Left ventricle myocardium superior (tissue), 1 donor: ENCODE measurements at places on chromosomes 5 and 9.

- no peak for DNase-seq
Observed at GRCh38 chr5:135468541-135468940, 16.4 kb upstream of the TIFAB start.

DNA sequence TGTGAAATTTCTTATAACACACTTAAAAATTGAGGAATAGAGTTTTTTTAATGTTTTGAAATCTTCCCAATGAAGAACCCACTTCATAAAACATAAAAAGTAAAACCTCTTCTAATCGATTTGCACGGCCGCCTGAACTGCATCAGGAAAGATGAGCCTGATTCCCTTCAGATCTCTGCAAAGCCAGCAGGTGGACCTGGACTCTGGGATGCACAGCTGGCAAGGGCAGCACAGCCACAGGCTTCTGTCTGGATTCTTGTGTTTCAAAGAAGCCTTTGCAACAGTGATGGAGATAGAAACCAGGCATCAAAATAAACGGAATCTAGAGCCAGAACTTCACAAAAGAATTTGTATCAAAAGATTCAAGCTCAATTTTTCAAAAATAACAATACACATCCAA lies 36.0 kb upstream of the SPATA31C2 start:
- no peak for DNase-seq

- no peak for DNase-seq
Observed at GRCh38 chr5:6081727-6082210, 296.6 kb downstream of the MED10 start.

GRCh38 chr5:18091142-18091541 lies 456.9 kb downstream of the TAF11L14 start:
- DNase-seq, result no peak

DNA sequence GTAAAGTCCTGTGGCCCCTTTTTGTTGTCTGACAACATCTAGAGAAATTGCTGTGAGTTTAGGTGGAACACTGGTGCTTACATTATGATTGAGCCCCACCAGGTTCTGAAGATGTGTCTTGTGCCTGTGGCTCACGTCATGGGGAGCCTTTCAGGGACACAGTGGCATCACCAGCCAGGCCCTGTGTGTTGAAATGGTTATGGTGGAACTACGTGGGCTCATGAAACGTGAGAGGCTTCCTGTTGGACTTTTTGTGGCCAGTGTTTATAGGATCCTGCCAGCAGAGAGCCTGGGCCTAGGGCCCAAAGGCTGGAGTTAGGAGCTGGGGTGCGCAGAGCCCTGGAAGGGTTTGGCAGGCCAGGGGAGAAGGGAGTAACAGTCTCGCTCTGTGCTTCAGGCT lies 46.8 kb downstream of the TENT4A start:
- DNase-seq, result no peak

DNA sequence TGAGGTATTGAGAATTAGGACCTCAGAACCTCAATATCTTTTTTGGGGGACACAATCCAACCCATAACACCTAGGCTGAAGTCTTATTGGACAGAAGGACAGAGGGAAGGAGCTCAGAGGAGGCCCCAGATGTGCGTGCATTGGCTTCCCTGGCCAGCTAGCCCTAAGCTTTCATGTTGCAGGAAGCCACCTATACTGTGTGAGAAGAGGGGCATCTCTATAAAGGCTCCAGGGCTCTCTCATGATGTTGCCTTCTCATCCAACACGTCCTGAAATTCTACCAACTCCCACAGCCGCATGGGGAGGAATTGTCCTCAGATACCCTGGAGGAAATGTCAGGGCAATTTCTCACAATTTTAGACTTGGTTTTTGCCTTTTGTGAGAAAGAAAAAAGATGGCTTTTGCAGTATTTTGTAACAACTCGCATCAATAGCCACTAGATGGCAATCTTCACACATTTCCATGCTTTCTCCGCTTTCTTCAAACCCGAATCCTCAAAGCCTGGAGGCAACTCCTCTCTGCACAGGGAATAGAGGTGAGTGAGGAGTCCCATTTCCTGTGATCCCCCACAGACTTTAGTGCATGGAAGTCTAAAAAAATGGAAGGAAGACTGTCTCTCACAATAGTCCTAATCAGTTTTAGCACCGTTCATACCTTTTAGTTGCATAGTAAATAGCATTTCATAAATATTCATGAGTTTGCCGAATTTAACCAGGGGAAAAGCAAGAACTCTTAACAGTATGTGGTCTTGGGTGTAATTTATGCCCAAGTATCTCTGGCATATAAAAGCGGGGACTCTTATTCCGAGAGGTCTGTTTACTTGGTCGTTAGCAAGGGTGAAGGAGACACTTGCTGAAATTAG lies 7.4 kb upstream of the PPP3R2 start:
- no peak for DNase-seq

DNA sequence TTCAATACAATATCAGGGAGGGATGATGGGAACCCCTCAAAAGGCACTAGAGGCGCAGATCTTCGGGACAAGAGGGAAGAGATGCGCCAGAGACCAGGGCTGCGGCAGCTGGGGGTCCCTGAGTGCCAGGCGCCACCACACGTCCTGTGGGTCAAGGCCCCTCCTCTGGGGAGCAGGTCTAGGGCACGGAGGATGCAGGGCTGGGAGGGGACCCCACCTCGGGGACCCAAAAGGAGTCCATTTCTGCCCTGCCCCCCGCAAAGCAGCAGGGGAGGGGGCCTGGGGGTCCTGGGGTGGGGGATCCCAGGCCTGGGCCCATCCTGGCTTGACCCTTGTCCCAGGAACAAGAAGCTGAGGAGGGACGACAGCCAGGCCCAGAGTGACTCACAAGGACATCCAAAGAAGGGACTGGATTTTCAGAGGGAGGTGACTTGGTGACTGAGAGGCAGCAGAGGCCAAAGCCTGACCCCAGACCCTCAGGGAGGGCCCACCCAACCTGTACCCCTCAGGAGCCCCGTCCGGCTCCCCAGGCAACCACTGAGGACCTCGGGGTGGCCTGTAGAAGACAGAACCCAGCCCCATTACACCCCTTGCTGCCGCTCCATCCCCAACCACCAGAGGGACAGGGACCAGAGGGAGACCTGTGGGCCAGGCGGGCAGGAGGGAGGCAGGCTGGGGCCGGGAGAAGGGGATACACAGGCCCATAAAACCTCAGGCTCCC lies 54.2 kb downstream of the LRSAM1 start:
- no peak for DNase-seq

DNA sequence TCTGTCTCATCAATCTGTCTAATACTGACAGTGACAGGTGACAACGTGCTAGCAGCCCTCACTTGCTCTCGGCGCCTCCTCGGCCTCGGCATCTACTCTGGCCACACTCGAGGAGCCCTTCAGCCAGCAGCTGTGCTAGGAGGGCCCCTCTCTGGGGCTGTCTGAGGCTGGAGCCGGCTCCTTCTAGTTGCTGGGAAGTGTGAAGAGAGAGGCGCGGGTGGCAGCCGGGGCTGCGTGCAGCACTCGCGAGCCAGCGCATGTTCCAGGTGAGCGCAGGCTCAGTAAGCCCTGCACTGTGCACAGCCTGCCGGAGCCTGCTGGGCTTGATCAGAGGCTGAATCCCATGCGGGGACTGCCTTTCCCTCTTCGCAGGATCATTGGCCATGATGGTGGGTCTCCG lies 330.7 kb downstream of the CDH10 start:
- no peak for DNase-seq

- no peak for DNase-seq
Observed at GRCh38 chr5:133509742-133510079, 102.6 kb downstream of the FSTL4 start.

- DNase-seq, result no peak
Observed at GRCh38 chr9:101269591-101270283, 115.1 kb downstream of the BAAT start.

GRCh38 chr5:71586052-71586940 lies 844 bp upstream of the MCCC2 start:
- DNase-seq, result no peak

- DNase-seq, result peak; percentile 57
Observed at GRCh38 chr9:136572828-136573625, 27.2 kb upstream of the NOTCH1 start.
